Ovary (tissue), 10 donors: ENCODE measurements at places on chromosomes 7 and 10. TPM values are rescaled to one million over a fixed set of nuclear protein-coding genes. Genes with fewer than 3 reads are reported as not detected.

MYOZ1 gene
- polyA plus RNA-seq, result 6.1 TPM

DMBT1 gene
- polyA plus RNA-seq, result 0.05 TPM

PAX2 gene
- 0.04 TPM for polyA plus RNA-seq

LIPJ gene
- polyA plus RNA-seq, result not detected

EGFR gene
- 31.5 TPM for polyA plus RNA-seq

PKD2L1 gene
- polyA plus RNA-seq, result 2.5 TPM

CYP2C19 gene
- polyA plus RNA-seq, result not detected

DNA sequence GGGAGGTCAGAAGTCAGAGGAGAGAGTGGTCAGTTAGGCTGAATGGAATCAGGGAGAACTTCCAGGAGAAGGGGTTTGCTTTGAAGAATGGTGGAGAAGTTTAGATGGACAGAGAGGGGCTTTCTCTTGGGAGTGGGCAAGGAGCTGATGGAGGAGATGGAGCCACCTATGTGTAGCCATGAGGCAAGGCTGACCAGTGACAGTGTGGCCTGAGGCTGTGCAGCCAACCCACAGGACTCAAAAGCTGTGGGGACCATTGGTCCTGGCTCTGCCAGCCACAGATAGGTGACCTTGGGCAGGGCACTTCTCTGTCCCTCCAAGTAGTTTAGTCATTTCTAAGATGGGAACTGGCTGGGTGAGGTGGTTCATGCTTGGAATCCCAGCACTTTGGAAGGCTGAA lies 18.7 kb downstream of the NEURL1 start:
- H3K36me3 ChIP-seq, result no peaks in the 10 kb centered on the region
- H3K4me1 ChIP-seq, result peaks cover 10% of the 10 kb centered on the region
- H3K4me3 ChIP-seq, result no peak overlapping the region
